Keratinocyte (primary cell): ENCODE measurements at places on chromosomes 1 and 21. TPM values are rescaled to one million over a fixed set of nuclear protein-coding genes. Genes with fewer than 3 reads are reported as not detected.

The LIN28A gene
- 0.03 TPM in 1 of 3 replicates, not detected in the others for polyA plus RNA-seq

The ZMPSTE24 gene
- polyA plus RNA-seq = 34.0 to 73.4 TPM (median 44.9 TPM) in 3 replicates

The TLR5 gene
- 0.69 to 3.2 TPM (median 1.3 TPM) in 3 replicates for polyA plus RNA-seq

The CHD5 gene
- polyA plus RNA-seq = 0.03 to 0.07 TPM (median 0.05 TPM) in 3 replicates

The MAP1LC3C gene
- polyA plus RNA-seq = not detected in 3 replicates

DNA sequence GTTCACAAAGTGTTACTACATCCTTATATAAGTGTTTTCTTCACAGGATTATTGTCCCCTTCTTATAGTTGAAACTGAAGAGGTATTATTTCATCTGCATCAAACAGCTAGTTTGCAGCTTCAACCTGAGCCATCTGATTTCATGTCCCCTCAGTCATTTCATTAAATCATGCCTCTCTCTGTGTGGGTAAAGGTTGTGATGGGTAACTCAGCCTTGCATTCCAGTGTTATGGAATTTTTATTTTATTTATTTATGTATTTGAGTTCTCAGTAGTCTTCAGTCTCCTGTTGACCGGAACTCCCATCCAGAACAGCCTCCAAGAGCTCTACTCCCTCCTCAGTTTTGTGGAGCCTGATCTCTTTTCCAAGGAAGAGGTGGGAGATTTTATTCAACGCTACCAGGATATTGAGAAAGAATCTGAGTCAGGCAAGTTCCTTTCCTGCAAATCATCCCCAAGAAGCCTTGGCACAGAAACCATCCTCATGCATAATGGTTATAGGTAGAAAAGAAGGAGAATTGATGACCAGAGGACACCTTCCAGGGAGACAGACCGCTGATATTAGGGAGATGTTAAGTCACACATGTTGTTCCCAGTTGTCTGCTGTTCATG is 21.8 kb downstream of the CHD1L start:
- DNase-seq = no peak

DNA sequence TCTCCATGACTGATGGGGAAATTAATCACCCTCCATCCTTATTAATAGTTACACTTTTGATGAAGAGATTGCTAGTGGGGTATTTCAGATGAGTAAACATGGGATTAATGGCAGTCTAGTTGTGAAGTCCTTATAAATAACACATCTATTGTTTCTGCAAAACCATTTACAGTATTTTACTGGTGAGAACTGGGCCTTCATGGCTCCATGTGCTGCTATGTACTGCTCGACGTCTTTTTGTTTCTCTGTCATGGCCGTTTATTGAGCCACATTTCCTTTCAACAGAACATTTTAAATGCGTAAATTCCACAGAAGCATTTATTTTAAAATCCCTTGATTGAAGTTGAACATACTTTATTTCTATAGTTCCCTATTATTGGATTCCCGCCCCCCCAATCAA is 34.5 kb downstream of the SPEN start:
- no peak for DNase-seq

GRCh38 chr1:32876341-32877210 is 5.9 kb upstream of the FNDC5 start:
- DNase-seq = no peak

DNA sequence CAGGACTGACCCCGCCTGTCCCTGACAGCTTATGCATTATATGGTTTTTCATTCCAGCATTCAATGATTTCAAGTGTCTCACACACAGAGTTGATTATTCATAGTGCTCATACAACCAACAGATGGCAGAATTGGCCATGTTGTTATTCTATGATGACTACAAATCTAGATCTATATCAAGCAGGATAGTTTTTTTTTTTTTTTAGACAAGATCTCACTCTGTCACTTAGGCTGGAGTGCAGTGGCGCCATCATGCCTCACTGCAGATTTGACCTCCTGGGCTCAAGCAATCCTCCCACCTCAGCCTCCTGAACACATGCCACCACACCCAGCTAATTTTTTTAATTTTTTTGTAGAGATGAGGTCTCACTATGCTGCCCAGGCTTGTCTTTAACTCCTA is 40.1 kb upstream of the LRRC8D start:
- no peak for DNase-seq

DNA sequence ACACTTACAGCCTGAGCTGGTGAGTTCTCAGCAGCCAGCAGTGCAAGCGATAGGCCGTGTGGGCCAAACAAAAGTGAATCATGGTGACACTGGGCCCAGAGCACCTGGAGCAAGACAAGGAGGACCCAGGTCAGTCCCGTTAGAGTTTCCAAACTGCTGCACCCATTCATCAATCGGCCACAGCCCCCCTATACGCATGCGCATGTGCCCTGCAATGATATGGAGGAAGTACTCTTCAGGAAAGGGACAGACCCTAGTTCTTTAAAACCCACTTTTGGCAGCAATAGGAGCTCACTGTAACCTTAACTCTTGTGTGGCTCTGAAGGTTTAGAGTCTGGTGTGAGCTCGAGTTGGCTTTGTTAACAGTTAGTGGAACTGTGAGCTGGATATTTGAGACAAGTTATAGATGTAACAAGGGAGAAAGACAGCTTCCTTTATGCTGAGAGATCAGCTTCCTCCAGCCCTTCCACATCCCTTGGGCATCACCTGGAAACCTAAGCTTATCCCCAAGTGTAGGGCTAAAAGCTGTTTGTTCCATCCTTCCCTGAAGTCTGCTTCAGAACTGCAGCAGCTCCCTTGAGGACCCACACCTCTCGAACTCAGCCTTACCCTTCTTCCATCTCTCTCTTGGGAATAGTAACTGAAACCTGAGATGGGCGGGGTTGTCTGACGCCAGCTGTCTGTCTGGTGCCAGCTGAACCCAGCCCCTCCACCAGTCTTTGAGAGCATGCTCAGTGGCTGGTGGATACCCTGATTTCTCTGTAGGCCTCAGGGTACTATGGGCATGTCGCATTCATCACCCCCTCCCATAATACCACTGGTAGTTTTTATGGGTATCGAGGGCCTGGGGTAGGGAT is 17.7 kb downstream of the NMNAT1 start:
- DNase-seq = no peak

DNA sequence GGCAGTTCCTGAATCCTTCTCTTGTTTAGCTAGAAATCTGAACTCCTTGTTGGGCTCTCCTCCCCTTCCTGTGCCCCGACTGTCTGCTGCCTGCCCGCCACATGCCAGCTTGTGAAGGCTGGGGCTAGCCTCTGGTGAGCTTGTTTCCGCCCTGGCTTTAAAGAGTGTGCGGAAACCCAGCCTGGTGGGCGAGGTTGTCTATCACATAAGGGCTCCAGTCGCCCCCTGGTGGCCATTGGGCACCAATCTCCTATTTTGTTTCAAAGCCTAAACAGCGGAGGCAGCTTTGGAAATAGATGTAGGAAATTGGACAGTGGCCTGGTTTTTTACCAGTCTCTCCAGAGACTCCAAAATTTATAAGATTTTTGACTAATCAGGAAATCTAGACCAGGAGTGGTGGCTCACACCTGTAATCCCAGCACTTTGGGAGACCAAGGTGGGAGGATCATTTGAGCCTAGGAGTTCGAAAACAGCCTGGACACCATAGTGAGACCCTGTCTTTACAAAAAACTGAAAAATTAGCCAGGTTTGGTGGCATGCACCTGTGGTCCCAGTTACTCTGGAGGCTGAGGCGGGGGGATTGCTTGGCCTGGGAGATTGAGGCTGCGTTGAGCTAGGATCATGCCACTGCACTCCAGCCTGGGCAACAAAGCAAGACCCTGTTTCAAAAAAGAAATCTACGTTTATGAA is 9.8 kb downstream of the ATP8B2 start:
- no peak for DNase-seq

DNA sequence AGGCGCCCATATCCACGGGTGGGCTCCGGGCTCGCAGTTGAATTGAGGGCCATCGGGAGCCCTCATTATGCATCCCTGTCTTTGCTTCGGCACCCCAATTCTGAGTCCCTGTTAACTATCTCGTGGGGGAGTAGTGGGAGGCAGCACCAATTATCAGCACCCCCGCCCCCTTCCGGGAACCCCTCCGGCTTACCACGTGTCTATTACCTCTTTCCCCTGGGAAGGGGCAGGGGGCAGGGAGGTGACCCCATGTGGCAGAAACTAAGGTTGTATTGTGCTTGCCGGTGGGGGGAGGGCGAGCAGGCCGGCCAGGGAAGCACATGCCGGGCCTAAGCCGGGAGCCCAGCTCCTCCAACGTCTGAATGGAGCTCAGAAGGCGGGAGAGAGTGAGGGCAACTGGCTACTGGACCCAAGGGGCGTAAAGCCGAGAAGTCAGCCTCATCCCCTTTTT is 1.0 kb downstream of the LIN28A start:
- DNase-seq = no peak

GRCh38 chr1:61130338-61131000 is 48.1 kb downstream of the NFIA start:
- no peak for DNase-seq

DNA sequence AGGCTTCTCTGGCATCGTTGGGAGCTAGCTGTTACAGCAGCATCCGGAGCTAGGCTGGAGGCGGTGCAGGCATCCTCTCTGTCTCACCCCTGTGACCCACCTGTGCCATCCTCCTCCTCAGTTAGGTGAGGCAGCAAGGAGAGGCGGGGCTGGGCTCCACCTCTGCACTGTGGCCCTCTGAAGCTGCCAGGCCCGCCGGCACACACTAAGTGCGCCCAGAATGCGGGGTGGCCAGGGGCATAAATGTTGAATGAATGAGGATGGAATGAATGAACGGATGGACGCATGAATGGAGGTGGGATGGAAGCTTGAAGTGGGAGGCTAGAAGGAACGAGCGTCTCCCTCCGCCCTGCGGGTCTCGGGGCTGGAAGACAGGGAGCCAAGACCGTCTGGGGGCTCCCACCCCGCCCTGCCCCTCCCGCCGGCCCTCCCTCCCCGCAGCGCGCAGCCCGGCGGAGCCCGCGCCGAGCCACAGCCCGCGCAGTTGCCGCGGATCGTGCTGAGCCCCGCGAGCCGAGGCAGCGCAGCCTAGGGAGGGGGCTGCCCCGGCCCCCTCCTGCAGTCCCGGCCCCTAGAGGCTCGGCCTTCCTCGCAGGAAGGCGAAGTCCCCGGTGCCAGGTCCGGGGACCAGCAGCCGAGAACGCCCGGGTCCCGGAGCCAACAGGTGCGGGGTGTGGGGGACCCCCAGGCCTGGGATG is at the start of gene HCRTR1:
HCRTR1 (plus strand) TSS at position 472 of the 698 bp plus-strand sequence. CDS start 1,504 bp downstream, outside the sequence.
- no peak for DNase-seq

DNA sequence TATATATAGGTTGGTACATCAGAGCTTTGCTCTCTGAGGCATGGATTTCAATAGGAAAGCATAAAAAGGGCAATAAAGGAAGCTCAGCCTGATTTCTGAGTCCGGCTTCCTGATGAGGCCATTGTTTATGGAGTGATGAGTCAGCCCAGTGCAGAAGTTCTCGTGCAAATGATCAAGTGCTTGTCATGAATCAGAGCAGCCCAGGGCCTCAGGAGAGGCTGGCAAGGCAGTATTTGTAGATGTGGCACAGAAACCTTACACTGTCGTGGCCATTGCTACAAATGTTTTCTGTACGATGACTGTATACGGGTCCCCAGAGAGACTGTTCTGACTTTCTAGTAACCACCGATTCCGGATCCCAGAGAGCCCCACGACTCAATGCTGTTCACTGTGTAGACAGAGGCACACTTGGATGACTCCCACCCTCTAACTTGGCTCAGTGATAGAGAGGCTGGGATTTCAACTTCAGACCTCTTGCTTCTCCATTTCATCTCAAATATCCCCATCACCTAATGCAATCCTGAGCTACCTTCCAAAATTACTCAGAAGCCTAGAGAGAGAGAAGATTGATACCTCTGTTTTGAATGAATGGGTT is 26.8 kb downstream of the UMODL1 start:
- peak; percentile 52 for DNase-seq

GRCh38 chr1:216323344-216323743 is 99.9 kb downstream of the USH2A start:
- no peak for DNase-seq

DNA sequence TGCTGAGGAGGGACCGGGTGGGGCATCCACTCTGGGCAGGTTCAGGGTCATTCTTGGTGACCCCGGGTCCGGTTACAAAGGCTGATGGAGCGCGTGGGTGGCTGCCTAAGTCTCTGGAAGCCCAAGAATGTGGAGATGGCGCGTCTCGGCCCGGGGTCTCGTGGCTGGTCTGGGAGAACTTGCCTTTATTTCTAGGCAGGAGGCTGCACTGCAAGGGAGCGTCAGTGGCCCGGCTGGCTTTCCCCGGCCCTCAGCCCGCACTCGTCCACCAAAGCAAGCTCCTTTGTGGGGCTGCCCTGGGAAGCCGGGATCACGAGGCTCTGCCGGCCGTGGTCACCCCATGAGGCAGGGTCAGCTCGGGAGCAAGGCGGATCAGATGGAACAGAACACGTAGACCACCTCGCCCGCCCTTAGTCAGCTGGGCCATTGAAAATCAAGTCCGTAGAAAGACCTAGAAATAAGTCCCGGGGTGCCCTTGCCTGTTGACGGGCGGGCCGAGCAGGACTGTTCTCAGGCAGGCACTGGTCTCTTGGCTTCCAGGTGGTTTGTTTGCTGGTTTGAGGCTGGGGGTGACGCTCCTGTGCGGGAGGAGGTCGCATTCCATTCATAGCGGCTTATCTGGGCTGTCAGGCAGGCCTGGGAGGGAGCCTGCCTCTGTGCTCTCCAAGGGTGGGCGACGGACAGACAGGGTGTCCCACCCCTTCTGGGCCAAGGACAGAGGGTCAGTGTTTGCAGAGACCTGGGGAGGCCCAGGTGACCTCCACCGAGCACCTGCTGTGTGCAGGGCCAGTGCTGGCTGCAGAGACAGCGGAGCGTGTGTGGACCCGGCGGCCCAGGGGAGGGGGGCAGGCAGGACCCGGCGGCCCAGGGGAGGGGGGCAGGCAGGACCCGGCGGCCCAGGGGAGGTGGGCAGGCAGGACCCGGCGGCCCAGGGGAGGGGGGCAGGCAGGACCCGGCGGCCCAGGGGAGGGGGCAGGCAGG is 25.8 kb downstream of the COL18A1 start:
- DNase-seq = no peak

- DNase-seq = no peak
Observed at GRCh38 chr1:156104065-156104810, 10.3 kb upstream of the LMNA start.
